ENCODE measurements at places on chromosomes 3 and 15. TPM values are rescaled to one million over a fixed set of nuclear protein-coding genes. Genes with fewer than 3 reads are reported as not detected.

The TRIM59 gene
- polyA plus RNA-seq = 8.3 TPM

The LIPC gene
- polyA plus RNA-seq = 1.0 TPM

The SLC27A2 gene
- 0.39 TPM for polyA plus RNA-seq

The SLC12A8 gene
- 0.45 TPM for polyA plus RNA-seq

The MGLL gene
- 28.0 TPM for polyA plus RNA-seq

The PYGO1 gene
- 8.0 TPM for polyA plus RNA-seq

The CFAP100 gene
- 0.58 TPM for polyA plus RNA-seq

The RBMS3 gene
- polyA plus RNA-seq = 27.7 TPM

The SPRED1 gene
- polyA plus RNA-seq = 31.4 TPM

The MAP4 gene
- 358 TPM for polyA plus RNA-seq

The CSPG5 gene
- 1.6 TPM for polyA plus RNA-seq

The GABRR3 gene
- not detected for polyA plus RNA-seq

The SERPINI1 gene
- 7.6 TPM for polyA plus RNA-seq

The CCDC9B gene
- 22.2 TPM for polyA plus RNA-seq

The FSTL1 gene
- 471 TPM for polyA plus RNA-seq

The NANOGP8 gene
- polyA plus RNA-seq = not detected

The TPRG1 gene
- 5.6 TPM for polyA plus RNA-seq

The CADM2 gene
- polyA plus RNA-seq = 5.8 TPM

The SCN11A gene
- polyA plus RNA-seq = 4.0 TPM

The KBTBD13 gene
- polyA plus RNA-seq = 1.7 TPM

The RSRC1 gene
- polyA plus RNA-seq = 19.9 TPM

The SHC4 gene
- 1.7 TPM for polyA plus RNA-seq

The GOLGA6L2 gene
- polyA plus RNA-seq = not detected

The MKRN3 gene
- polyA plus RNA-seq = 2.4 TPM

The COLQ gene
- 17.8 TPM for polyA plus RNA-seq

The GADL1 gene
- polyA plus RNA-seq = 26.7 TPM

Data from hindlimb muscle (tissue), 1 donor.